RWPE2 (cell line): ENCODE measurements at places on chromosomes 3 and 15.

- no peak for DNase-seq
Observed at GRCh38 chr3:71854706-71855105, 69.8 kb upstream of the PROK2 start.

GRCh38 chr3:81872566-81872965, 111.1 kb upstream of the GBE1 start:
- DNase-seq: no peak

GRCh38 chr15:25022233-25022632, 67.4 kb downstream of the SNRPN start:
- DNase-seq: no peak

- DNase-seq: no peak
Observed at GRCh38 chr3:184154885-184155643, at the start of gene DVL3. Gene DVL3 (plus strand): TSS chr3:184155377. CDS start chr3:184155636, 259 bp downstream.

DNA sequence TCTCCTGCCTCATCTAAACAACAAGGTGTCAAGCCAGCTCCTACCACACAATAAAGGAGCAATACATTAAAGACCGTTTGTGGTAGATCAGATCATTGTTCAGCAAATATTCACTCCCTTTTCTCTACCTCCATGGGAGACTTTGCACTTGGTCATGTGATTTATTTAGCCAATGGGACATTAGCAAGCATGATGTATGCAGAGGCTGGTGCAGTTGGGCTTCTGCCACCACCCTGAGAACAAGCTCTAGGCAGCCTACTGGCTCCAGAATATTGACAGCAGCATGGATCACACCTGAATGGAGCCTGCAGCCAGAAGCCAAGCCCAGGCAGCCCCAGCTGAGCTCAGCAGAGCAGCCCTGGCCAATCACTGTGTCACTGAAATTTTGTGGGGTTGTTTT, 99.4 kb upstream of the UBE2E2 start:
- DNase-seq: no peak

GRCh38 chr3:24725514-24726255, 231.0 kb upstream of the THRB start:
- no peak for DNase-seq

- DNase-seq: no peak
Observed at GRCh38 chr3:152283492-152284381, 15.0 kb downstream of the MBNL1 start.

DNA sequence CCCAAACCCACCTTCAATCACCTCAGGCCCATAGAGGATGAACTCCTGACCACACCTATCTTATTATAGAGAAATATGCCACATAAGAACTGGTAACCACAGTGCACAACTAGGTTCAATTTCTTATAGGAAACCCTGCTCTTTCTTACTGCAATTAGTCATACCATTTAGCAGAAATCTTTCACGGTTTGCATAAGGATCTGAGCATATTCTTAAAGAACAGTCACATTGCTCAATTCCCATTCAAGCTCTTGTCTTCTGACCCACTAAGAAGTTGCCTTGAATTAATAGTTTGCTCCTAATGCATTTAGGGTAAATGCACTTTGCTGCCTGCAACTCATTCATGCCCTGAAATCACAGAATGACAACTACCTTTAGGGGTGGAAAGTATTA, 9.2 kb downstream of the ERC2 start:
- no peak for DNase-seq

- no peak for DNase-seq
Observed at GRCh38 chr3:125116311-125117080, 60.7 kb upstream of the HEG1 start.

- no peak for DNase-seq
Observed at GRCh38 chr3:25281041-25281731, 146.9 kb upstream of the RARB start.

DNA sequence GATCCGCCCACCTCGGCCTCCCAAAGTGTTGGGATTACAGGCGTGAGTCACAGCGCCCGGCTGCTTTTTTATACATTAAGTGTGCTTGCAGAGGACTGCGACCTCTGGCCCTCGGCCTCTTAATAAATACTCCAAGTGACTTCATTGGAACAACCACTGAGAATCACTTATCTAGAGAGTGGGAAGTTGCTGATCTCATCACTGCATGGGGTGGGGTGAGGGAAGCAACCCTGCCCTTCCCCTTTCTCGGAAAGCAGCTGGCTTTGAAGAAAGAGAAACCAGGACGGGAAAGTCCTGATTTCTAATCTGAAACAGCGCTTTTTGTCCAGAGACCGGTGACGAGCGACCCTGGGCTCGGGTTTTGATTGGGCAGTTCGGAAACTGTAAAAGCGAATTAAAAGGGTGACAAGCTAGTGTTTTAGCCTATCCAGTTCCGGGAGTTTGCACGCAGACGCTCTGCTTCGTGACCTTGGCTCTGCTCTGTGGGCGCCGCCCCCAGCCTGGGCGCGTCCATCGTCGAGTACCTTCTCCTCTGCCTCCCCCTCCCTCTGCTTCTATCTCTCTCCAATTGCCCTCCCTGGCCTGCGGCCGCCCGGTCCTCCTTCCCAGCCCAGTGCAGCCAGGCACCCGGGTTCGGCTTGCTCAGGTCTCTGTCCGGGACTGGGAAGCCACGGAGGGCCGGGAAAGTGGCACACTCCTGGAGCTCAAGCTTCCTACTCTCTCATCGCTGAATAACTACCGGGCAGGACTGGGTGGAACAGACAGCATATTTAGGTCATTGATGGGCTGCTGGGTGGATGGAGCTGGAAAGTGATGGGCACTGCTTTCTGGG, 7.5 kb upstream of the TRIM69 start:
- peak; percentile 95 for DNase-seq

- DNase-seq: no peak
Observed at GRCh38 chr3:24679429-24679828, 184.8 kb upstream of the THRB start.

GRCh38 chr15:64133623-64134344, 17.7 kb upstream of the SNX22 start:
- no peak for DNase-seq

DNA sequence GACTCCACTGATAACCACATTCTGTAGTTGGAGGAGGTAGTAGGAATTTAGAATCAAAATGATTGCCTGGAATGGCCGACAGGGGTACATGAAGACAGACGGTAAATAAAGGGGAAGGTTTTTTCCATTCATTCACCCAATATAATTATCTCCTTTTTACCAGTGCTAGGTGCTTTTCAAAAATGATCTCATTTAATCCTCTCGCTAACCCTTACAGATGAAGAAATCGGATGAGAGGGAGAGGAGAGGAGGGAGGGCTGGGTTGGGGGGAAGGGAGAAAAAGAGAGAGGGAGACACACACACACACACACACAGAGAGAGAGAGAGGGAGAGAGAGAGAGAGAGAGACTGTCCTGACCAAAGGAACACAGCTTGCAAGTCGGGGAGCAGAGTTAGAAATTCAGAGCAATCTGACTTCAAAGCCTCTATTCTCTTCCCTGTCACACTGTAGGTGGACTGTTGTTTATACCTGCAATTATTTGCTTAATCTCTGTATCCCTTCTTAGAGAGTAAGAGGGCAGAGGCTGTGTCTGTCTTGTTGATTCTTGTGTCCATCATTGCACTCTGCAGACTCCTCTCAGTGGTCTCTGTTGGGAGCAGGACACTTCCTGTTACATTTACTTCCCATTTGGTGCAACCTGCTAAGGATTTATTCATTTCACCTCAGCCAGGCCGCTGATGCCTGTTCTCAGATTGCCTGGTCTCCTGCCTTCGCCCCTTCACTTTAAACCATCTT, 18.7 kb upstream of the PAQR9 start:
- DNase-seq: no peak

DNA sequence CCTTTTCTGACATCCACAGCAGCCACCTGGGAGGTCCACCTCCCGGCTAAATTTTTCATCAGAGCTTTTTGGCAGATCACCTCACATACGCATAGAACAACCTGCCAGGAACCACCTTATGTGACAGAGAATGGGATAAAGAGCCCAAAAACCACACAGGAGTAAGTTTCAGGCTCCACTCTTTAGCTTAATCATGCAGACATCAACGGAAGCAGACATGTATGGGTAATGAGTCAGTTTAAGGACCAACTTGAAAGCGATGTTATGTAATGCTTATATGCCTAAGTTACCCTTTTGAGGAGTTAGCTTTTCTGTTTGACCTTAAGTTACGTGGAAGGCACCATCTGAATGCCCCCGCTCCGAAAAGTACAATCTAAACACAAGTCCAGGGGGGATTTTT, 183.3 kb upstream of the BHLHE40 start:
- DNase-seq: no peak

- no peak for DNase-seq
Observed at GRCh38 chr15:97037080-97037479, 706.6 kb downstream of the NR2F2 start.

DNA sequence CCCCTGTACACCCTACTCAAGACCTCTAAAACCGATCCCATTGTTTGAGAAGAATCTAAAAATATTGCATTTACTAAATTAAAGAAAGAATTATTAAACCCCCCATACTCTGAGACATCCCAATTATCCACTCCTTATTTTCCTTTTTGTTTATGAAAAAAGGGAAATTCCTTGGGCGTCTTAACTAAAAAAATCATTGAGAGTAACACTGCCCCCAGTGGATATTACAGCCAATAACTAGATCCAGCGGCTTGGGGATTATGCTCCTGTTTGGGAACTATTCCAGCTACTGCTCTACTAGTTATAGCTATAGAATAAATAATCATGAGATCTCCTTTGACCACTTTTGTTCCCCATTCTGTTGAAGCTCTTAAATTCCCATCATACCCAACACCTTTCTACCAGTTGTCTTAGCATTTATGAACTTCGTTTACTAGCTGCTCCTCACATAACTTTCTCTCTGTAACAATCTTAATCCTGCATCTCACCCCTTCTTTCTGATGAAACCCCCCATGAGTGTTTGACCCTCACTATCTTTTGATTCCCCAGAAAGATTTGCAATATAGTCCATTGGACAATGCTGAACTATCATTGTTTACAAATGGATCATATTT, 12.7 kb upstream of the CFAP91 start:
- DNase-seq: no peak

DNA sequence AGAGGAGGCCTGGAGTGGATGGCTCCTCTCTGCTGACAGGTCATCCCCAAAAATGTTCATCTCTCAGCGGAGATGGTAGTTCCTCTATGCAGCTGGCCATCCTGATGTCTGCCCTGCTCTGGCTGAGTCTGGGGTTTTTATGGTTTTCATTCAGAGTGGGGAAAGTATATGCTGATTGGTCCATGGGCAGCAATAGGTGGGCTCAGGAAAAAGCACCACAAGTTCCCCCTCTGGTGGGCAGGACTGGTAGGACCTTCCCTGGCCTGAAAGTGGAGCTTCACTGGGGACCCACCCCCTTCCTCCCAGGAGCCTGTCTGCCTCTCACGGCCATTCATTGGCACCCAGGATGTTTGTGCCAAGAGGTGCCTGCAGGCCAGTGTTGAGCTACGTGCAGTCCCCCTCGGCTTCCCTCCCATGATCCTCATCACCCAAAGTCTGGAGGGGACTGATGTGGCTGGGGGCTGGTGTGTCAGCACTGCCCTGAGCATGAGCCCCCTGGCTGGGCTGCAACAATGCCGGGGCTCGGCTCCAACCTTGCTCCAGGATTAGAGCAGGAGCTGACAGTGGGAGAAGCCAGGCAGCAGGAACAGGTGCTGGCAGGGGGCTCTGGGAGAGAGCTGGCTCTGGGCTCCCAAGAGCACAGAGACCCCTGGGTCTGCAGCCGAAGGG, 13.1 kb upstream of the BLOC1S6 start:
- DNase-seq: no peak

GRCh38 chr3:74511078-74511477, 103.4 kb downstream of the CNTN3 start:
- DNase-seq: no peak

- DNase-seq: no peak
Observed at GRCh38 chr3:123344175-123344906, 104.5 kb downstream of the ADCY5 start.

DNA sequence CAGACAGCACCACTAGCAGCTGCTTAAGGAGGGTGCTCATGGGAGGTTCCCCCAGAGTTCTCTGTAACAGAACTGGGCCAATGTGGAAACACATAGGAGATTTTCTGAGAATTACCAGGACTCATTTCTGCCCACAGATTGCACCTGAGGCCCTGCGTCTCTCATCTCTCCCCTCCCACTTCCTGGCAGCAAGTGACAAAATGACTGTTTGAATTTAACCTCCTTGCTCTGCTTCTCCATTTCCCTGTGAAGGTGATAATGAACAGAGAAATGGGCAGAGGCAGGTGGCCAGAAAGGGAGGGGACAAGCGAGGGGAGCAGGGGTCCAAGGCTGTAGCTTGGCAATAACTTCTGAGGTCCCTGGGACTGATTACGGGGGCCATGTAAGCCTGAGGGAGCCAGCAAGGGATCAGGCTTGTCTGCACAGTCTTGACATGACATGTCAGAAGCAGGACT, 8.0 kb downstream of the EPHB1 start:
- no peak for DNase-seq

DNA sequence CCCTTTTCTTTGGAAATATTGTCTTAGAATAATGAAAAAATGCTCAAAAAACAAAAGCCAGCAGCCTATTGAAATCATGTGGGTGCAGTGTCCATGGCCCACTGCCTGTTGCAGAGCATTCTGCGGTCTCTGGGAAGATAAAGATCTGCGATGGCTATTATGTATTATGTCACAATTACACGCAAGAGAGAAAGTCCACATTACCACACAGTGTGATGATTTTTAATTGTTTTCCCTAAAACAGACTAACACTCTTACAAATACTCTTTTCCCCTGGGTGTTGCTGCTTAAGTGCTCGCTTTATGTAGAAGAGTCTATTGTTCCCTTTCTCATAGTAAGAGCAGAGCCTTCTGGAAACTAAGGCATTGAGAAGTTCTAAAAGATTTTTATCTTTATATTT, 32.2 kb downstream of the SSR3 start:
- DNase-seq: no peak

DNA sequence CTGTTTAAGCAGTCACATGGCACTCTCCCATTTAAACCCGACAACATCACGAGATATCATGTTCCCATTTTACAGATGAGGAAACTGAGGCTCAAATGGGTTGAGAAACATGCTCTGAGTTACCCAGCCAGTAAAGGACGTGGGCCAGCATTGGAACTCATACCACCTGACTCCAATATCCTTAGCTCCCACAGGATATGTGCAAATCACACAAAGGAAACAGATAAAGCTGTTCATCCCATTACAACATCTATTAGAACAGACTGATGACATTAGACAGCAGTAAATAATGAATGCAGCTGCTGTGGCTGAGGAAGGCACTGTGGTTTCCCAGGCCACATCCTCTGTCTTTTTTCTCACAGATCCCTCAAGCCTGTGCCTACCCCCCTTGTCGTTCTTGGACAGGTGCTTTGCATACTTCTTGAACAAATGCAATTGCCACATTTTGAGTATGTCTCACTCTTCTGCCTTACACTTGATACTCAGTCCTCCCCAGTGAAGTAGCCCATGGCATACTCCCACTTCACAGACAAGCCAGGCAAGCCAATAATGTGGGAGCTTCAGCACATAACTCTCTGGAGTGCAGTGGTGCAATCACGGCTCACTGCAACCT, 17.7 kb downstream of the FRMD4B start:
- no peak for DNase-seq
